Posterior vena cava (tissue), 2 donors: ENCODE measurements at places on chromosomes 13 and 19. TPM values are rescaled to one million over a fixed set of nuclear protein-coding genes. Genes with fewer than 3 reads are reported as not detected.

- DNase-seq, result no peak
These were observed 24.3 kb upstream of the LAMP1 start for GRCh38 chr13:113272701-113273181.

- DNase-seq, result no peak
These were observed 193.3 kb upstream of the ZNF536 start for GRCh38 chr19:30178721-30179402.

The ZNF490 gene
- total RNA-seq, result 5.4 TPM

The F10 gene
- total RNA-seq, result 48.4 TPM

GRCh38 chr13:37113534-37113933, 8.1 kb upstream of the CSNK1A1L start:
- no peak for DNase-seq

GRCh38 chr13:109782823-109783431, 3.5 kb downstream of the IRS2 start:
- no peak for DNase-seq

GRCh38 chr19:32040236-32040635, 305.2 kb upstream of the ZNF507 start:
- DNase-seq, result no peak

The PLEKHA4 gene
- 91.0 TPM for total RNA-seq

The GAMT gene
- total RNA-seq, result 8.7 TPM

The IRGC gene
- total RNA-seq, result not detected

GRCh38 chr13:109215377-109215776, 571.0 kb downstream of the IRS2 start:
- no peak for DNase-seq

DNA sequence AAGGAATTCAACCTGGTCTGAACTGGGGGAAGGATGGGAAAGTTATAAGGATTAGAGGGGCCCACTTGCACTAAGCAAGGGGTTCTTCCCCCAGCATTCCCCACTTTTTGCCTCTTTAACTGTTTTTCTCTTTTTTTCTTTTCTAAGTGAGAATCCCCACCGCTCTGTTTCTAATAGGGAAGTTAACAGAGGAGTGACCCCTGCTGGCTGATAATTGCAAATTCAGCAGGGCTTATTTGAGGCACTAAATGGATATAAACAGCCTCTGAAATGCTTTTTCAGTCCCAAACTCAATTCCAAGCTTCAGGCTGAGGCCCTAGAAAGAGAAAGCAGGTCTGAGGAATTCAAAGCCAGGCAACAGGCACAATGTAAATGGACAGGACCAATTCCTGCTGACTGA, 38.2 kb upstream of the CEACAM21 start:
- no peak for DNase-seq

GRCh38 chr19:3671680-3672574, 28.3 kb downstream of the PIP5K1C start:
- peak; percentile 87 for DNase-seq

GRCh38 chr13:112172641-112173251, 105.8 kb downstream of the SOX1 start:
- DNase-seq, result peak; percentile 67

The ZNF552 gene
- total RNA-seq, result 6.0 TPM

DNA sequence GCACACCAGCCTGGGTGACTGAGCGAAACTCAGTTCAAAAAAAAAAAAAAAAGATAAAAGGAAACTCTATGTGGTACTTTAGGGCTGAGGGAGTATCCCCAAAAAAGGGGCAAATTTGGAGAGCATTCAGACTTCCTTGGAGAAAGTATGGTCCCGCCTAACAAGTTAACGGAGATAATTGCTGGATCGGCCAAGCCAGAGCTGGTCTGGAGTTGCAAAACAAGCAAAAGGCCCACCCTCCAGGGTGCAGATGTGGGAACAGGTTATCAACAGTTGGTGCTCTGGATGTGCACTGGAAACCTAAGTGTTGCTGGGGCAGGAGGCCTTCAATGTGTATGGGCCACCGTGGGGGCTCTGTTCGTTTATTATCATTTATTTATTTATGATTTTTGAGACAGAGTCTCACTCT, 2.8 kb downstream of the IQCN start:
- DNase-seq, result no peak

DNA sequence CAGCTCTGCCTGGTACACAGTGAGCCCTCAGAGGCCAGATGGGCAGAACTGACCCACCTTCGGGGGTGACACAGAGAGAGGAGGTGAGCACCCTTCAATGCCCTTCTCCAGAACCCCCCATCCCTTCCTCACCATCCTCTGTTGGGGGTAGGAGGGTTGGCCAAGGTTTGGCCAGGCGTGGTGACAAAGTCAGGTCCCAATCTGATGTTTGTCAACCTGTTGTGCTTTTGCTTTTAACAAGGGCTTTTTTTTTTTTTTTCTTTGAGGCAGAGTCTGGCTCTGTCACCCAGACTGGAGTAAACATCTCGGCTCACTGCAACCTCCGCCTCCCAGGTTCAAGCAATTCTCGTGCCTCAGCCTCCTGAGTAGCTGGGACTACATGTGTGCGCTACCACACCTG, 7.3 kb downstream of the PTGIR start:
- no peak for DNase-seq

The ZNF560 gene
- total RNA-seq, result not detected

DNA sequence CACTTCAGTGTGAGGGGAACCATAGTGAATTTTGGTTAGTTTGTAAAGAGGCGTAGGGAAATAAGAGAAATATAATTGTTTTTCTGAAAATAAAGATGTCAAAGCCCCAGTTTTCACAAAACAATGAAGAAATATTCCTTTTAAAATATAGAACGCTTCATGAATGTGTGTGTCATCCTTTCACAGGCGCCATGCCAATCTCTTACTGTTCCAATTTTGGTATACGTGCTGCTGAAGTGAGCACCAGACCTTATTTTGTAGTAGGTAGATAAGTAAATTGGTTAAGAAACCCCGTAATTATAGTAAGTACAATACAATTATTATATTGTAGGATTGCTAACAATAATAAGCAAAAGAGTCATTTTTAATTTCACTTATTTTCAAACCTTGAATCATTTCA, 43.3 kb downstream of the NAA16 start:
- no peak for DNase-seq

- no peak for DNase-seq
These were observed 7.1 kb upstream of the SAMD1 start for GRCh38 chr19:14097532-14098151.

The MYBPC2 gene
- total RNA-seq, result 0.05 TPM

DNA sequence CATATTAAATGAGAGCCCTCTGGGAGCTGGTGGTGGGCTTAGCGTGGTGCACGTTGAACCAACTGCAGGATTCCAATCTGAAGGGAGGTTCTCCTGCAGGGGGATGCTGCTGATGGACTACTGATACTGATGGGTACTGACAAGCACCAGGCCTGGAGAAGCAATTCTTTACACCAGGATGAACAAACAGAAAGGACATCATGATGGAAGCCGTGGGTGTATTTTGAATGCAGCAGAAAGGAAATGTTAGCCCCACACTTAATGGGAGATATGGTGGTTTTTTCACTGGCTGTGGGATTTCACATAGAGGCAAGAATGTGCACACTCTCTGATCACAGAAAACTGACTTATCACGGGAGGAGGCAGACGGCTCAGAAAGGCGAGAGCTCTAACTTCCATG, 299.7 kb downstream of the TEX29 start:
- DNase-seq, result no peak

DNA sequence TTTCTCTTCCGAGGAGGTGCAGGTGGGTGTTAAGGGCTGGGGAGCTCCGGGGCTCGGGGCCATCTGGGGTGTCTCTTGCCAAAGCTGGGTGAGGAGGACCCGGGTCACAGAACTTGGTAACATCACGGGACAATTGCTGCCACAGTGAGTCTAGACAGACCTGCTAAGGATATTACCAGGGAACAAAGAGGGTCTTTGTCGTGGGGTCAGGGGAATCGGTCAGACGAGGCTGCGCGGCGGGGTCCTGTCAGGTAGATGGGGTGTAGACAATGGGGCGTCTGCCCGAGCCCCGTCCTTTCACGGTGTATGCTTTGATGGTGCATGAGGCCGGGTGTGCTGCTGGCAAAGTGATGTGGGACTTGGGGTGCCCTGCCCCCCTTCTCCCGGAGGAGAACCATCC, 7.8 kb downstream of the PGPEP1 start:
- DNase-seq, result no peak

The C19orf85 gene
- not detected for total RNA-seq

GRCh38 chr13:82220641-82221040, 1661.6 kb downstream of the SLITRK1 start:
- no peak for DNase-seq

The ZNF431 gene
- total RNA-seq, result 10.1 TPM

The FFAR1 gene
- not detected for total RNA-seq

GRCh38 chr19:6471076-6471475, 7.0 kb downstream of the CRB3 start:
- no peak for DNase-seq

The MCF2L gene
- total RNA-seq, result 33.1 TPM

DNA sequence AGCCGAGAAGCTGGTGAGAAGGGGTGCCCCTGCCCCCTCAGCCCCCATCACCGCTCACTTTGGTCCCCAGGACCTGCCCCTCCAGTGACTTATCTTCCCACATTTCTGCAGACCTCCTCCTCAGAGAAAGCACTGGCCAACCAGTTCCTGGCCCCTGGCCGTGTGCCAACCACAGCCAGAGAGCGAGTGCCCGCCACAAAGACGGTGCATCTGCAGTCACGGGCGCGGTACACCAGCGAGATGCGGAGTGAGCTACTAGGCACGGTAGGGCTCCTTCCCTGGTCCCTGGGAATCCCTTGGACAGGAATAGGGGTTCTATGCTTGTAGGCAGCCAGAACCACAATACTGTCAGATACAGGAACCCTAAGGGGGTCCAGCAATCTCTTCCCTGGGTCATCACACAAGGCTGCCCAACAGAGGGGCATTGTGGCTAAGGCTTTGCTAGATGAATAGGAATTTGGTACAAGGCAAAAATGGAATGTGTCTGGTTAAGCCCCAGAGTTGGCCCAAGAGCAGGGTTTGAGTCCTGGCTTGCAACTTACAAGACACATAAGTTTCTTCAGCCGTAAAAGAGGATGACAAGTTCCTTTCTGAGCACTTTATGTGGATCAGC, 1.0 kb downstream of the USE1 start:
- DNase-seq, result no peak

- no peak for DNase-seq
These were observed 4.6 kb downstream of the COL4A2 start for GRCh38 chr13:110311443-110312338.

The ANGPTL8 gene
- not detected for total RNA-seq

GRCh38 chr13:108433976-108434755, 164.6 kb downstream of the TNFSF13B start:
- no peak for DNase-seq

- DNase-seq, result no peak
These were observed 11.9 kb upstream of the ATF5 start for GRCh38 chr19:49916839-49917733.

GRCh38 chr13:66640231-66640630, 589.9 kb downstream of the PCDH9 start:
- no peak for DNase-seq

- no peak for DNase-seq
These were observed 153.3 kb downstream of the SIPA1L3 start for GRCh38 chr19:38060331-38060730.

DNA sequence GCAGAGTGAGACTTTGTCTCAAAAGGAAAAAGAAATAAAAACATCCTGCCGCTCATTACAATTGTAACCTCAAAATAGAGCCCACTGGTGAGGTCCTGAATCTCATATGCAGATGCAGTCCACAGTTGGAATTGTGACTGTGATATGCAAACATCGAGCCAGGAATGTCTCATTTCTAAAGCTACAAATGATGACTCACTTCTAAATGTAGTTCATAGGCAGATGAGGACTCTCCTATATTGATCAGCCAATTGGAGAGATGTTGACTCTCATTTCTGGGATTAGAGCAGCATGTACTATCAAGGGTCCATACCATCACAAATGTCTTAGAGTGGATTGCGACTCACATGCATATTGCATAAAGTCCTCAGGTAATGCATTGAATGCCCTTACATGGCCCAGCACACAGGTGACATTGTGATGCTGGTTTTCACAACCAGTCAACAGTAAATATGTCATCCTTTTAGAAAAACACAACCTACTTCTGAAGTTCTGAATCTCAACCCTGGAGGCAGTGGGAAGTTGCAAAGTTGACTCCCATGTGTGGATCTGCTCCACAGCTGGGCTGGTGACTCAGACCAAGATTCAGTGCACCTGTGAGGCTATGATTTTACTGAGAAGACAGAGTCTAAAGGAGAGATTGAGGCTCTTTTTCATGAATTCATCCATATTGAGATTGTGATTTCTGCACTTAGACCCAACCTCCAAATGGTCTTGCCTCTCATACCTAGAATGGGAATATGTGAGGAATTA, 16.9 kb upstream of the ZNF254 start:
- DNase-seq, result no peak

- DNase-seq, result no peak
These were observed 43.1 kb downstream of the PAN3 start for GRCh38 chr13:28181413-28181812.

DNA sequence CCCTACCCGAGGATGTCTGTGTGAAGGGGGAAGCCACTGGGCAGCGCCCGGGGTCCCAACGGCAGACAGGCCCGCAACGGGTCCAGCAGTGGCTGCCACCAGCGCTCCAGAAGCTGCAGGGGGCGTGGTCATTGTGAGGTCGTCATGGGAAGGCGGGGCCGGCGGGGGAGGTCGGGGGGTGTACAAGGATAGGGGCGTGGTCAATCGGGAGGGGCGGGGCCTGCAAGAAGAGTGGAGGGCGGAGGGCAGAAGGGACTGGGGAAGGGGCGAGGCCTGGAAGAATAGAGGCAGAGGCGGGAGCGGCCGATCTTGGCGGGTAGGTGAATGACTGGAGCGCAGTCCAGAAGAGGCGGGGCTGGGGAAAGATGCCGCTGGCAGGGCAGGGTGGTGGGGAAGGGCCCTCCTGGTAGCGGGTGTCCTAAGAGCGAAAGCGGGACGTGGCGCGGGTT, 4.4 kb downstream of the FUZ start:
- DNase-seq, result peak; percentile 98

GRCh38 chr13:48402325-48402932, 10.5 kb downstream of the LPAR6 start:
- DNase-seq, result no peak

The CD22 gene
- 5.6 TPM for total RNA-seq

- DNase-seq, result no peak
These were observed 18.3 kb downstream of the ARID3A start for GRCh38 chr19:944171-944567.

DNA sequence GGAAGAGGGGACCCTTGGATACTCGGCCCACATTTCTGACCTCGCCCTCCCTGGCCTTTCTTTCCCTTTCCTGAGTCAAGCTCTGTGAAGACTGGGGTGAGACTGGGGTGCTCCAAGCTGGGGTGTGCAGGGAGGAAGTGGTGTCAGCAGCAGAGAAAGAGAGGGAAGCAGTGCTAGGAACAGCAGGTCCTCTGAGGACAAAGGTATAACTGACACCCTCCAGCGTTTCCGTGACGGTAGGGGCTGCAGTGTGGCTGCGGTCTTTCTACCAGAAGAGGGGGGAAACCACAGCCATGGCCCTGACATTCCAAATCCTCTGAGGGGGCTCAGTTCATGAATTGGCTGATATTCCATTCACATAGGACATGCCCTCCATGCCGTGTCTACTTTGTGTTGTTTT, 1.1 kb downstream of the KIR3DL2 start:
- DNase-seq, result no peak

The DACT3 gene
- total RNA-seq, result 72.0 TPM

GRCh38 chr13:46109451-46109850, 4.6 kb upstream of the CPB2 start:
- DNase-seq, result no peak

GRCh38 chr19:18904334-18905057, 8.5 kb upstream of the CERS1 start:
- DNase-seq, result no peak
